ENCODE measurements at places on chromosomes 11 and 22.
A peak's percentile ranks its signal among the peaks of the same experiment; 100 is the strongest.

DNA sequence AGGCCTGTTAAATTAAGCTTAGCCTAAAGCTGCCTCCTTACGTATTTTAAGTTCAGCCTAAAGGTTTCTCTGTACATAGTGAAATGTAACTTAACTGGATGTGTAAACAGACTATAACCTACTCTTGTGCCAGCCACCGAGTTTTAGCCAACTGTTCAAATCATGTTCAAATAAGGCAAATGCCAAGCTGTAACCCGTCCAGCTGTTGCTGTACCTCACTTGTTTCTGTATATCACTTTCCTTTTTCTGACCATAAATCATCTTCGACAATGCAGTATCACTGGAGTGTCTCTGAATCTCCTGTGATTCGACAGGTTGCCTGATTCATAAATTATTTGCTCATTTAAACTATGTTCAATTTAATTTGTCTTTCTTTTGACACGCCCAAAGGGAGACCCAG lies 4.0 kb upstream of the PLAAT5 start:
- DNase-seq: no peak

GRCh38 chr11:116233561-116233960 lies 539.2 kb downstream of the BUD13 start:
- DNase-seq: no peak

GRCh38 chr11:91489989-91490388 lies 734.6 kb upstream of the FAT3 start:
- no peak for DNase-seq

GRCh38 chr11:115284773-115285172 lies 219.4 kb downstream of the CADM1 start:
- DNase-seq: no peak

- no peak for DNase-seq
Measured at GRCh38 chr11:75476739-75477613, 44.0 kb upstream of the KLHL35 start.

DNA sequence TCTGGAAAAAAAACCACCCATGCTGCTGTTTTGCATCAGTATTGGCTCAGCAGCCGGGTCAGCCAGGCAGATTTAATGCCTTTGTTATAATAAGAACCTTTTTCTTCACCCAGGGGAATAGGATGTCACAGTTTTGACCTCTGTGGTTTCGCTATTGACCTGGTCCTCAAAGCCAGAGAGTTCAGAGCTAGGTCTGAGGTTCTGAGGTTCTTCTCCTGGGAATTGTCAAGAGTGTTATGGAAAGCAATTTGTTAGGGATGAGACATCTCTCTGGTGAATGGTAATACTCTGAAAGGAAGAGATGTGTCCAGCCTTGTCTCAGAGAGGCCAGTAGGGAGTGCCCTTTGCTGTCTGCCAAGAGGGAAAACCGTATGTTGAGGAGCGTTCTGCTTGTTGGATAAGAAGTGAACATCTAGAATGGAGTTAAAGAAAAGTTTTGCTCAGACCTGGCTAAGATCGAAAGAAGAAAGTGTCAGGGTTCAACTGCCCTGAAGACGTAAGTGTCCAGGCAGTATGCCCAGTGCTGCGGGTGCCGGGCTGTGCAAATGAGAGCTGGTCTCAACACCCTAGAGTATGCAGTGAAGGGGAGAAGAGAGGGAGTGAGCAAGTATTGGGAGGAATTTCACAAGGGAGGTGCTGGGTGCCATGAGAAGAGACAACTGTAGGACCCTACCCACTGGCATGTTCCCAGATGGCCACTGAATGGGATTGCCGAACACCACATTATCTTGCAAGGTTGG lies 150.9 kb upstream of the TTC12 start:
- DNase-seq: no peak

DNA sequence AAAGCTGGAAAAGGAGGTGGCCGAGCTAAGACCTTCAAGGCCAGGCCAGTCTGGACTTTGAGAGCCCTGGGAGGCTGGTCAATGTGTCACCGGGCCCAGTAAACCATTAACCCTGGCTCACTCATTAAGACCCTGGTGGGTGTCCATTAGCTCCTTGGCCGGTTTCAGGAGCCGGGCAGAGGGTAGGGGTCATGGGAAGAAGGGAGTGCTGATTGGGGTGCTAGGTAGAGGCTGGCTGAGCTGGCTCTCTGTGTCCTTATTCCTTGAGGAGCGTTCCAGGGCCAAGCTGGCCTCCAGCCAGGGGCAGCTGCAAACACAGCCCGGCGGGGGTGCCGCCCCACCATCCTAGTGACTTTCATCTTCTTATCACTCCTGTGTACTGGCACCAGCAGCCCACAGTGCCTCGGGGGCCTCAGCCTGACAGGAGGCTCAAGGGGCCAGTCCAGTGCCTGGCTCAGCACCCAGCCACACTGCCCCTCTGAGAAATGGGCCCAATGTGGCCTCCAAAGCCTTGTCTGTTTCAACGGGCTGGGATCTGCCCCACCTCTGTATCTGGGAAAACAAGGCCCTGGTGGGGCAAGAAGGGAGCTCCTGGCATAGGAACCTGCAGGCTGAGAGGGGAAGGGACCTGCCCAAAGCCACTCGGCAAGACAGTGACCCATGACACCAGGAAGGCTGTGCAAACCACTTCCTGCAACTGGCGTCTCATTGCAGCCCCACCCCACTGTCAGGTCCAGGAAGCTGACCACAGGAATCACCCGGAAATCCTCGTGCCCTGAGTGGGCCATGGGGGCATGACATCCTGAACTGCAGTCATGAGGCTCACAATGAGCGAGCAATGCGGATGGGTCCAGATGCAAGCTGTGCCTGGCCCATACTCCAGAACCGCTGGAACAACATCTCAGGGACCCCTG lies 15.1 kb upstream of the RGL4 start:
- DNase-seq: no peak

DNA sequence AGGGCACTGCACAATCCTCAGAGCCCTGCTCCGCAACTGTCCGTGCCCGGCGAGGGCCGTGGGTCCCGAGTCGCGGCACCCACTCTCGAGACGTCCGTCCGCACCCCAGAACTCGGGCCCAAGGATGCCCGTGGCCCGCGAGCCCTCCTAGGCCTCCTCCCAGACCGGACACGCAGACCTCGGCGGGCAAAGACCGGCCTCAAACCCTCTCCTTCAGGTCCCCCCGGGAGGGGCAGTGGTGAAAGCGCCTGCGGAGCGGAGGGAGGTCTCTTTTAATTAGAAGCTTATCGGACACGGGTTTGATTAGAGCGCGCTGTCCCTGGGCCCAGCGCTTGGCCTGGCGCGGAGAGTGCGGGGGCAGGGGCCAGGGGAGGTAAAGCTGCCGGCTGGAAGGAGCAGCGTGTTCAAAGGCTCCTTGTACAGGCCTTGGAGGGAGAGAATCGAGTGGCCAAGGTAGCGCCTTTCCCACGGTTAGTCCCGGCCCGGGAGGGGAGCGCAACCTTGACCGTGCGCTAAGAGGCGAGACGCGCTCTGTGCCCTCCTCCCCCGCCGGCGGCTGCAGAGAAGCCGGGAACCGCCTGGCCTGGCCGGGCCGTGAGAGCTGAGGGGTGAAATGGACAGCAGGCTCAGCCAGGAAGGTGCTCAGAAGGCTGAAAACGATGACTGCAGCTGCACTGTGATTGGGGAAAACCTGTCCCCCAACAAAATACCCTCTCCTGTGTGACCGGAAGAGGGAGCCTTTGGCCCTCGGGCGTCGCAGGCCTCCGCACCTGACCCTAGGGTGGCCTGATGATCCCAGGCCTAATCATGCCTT lies 4.6 kb downstream of the WT1 start:
- DNase-seq: peak; percentile 92
